ENCODE measurements at places on chromosomes 11 and 22.

- peak; percentile 6 for DNase-seq
Measured at GRCh38 chr11:29251738-29252137, 765.1 kb downstream of the KCNA4 start.

GRCh38 chr11:1041471-1041870, 5.0 kb upstream of the MUC6 start:
- DNase-seq, result no peak

DNA sequence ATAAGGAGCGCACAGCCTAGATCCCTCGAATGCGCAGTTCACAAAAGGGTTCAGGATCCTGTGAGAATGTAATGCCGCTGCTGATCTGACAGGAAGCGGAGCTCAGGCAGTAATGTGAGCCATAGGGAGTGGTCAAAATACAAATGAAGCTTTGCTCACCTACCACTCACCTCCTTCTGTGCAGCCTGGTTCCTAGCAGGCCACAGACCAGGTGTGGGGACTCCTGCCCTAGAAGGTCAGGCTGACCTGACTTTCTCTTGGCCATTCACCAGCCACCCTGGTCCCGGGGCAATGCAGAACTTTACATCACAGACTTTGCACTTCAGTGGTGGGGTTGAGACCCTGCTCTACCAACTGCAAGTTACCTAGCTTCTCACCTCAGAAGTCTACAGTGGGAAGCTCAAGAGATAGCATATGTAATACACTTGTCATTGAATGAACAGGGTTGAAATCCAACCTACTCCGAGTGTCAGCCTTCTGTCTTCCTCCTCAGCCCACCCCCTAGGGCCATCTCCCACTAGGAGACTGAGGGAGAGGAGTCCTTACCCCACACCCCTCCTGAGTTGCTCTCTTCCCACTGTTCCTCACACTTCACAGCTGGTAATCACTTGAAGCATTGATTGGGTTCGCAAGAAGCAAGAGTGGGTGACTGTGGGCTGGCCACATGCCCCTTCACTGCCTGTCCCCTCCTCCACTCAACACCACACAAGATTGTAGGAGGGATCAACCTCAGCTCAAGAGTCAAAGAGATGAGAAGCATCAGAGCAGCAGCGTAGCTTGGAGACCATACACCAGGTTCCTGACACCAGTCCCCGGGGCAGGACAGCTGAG, 2.0 kb upstream of the KCNJ1 start:
- DNase-seq, result no peak

GRCh38 chr11:18063862-18064434, 17.9 kb upstream of the TPH1 start:
- DNase-seq, result no peak

DNA sequence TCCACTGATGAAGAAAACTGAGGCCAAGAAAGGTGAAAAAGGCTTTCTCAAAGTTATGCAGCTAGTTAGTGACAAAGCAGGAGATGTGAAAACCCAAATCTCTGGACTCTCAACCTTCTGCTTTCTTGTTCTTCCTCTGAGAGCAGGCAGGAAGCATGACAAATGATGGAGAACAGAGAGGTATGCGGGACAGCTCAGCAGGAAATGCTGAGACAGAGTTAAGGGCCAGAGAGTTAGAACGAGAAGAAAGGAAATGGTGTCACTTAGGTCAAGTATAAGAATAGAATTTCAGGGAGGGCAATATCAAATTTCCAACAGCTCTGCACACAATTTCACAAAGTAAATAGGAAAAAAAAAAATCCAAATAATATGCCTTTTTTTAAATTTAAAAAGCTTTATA, 67.6 kb upstream of the ARHGAP42 start:
- DNase-seq, result no peak

GRCh38 chr22:44329179-44329796, 16.5 kb upstream of the SHISAL1 start:
- DNase-seq, result peak; percentile 98

- no peak for DNase-seq
Measured at GRCh38 chr11:28739489-28740280, 631.5 kb downstream of the METTL15 start.

GRCh38 chr22:20810645-20811044, 36.7 kb downstream of the SERPIND1 start:
- DNase-seq, result no peak

DNA sequence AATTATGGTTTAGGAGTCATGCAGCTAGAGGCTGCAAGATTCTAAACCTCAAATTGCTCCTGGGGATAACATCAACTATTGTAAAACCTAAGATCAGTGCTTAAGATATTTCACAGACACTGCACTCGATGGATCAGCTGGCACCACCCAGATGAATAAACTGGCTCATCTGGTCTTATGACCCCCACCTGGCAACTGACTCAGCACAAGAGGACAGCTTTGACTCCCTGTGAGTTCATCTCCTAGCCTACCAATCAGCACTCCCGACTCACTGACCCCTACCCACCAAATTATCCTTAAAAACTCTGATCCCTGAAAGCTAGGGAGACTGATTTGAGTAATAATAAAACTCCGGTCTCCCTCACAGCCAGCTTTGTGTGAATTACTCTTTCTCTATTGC, 782 bp upstream of the TTC12 start:
- no peak for DNase-seq

DNA sequence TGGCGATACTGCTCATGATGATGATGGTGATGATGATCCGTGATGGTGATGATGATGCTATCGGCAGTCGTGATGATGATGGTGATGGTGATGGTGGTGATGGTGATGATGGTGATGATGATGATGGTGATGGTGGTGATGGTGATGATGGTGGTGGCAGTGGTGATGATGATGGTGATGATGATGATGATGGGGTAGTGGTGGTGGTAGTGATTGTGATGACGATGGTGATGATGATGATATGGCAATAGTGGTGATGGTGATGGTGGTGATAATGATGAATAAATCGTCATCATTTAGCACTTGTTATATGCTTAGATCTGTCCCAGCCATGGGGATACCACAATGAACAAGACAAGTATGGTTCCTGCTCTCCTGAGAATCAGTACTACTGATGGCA, 39.2 kb downstream of the SMIM38 start:
- DNase-seq, result no peak

DNA sequence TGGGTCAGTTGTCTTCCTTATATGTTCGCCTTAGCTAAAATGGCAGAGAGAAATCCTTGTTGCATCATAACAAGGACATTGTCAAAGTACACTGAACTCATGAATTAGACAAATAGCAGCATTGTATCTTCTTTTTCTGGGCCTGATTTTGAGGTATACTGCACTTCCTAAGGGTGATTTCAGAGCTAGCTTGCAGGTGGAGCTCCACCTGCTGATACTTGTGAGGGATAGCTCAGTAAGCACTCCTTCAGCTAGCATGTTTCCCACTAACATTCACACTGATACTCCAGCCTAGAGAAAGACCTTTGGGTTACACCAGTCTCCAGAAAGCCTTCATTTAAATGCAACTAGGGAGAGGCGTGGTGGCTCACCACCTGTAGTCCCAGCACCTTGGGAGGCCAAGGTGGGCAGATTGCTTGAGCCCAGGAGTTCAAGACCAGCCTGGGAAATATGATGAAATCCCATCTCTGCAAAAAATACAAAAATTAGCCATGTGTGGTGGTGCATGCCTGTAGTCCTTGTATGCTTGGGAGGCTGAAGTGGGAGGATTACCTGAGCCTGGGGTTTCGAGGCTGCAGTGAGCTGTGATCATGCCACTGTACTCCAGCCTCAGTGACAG, 29.8 kb downstream of the JAM3 start:
- peak; percentile 8 for DNase-seq

DNA sequence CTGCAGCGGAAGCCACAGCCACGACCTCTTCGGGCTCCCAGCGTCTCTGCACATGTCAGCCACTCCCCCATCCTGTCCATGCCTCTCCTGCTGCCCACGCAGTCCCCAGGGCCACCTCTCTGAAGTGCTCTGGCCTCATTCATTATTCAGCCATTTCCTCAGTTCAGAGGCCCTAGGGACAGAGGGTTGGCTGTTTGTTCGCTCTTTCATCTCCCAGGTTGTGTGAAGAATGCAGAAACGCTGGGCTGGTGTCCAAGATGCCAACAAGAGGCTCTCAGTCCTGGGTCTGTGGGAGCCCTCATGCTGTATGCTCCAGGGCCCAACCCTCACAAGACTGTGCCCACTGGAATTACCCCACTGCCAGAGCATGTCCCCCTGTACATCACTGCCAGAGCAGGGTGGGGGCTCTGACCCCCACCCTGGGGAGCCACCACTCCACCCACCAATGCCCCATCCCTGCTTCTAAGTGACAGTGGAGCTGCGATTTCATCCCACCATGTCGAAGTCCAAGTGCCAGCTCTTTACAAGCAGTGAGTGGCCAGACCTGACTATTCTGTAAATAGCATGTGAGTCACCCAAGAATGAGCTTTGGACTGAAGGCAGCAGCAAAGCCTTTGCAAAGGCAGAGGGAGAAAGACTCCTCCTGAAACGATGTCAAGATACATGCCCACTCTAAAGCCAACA, 209.6 kb downstream of the BUD13 start:
- no peak for DNase-seq

Measured in RPMI8226 (cell line).